ENCODE measurements at places on chromosomes 5 and 9. TPM values are rescaled to one million over a fixed set of nuclear protein-coding genes. Genes with fewer than 3 reads are reported as not detected.

Gene TAF11L10
- total RNA-seq, result not detected

Gene ECSCR
- 281 TPM for total RNA-seq

Gene APBA1
- total RNA-seq, result 33.0 TPM

Gene INSYN2B
- total RNA-seq, result 0.81 TPM

Gene PDE6A
- total RNA-seq, result 0.06 TPM

Gene FSD1L
- 2.1 TPM for total RNA-seq

Gene ADRA1B
- total RNA-seq, result under 0.01 TPM

Gene SPATA31A3
- total RNA-seq, result not detected

Gene FAM240B
- total RNA-seq, result not detected

Gene HTR1A
- not detected for total RNA-seq

Gene C1QTNF2
- total RNA-seq, result not detected

Gene FBP1
- 0.57 TPM for total RNA-seq

Gene RASA1
- total RNA-seq, result 27.2 TPM

Gene TIMD4
- not detected for total RNA-seq

Gene C5orf58
- total RNA-seq, result not detected

Gene GABRA1
- not detected for total RNA-seq

Gene RICTOR
- total RNA-seq, result 26.9 TPM

Gene PCDHGB6
- total RNA-seq, result 1.6 TPM

Gene CSF1R
- total RNA-seq, result not detected

Gene KIF4B
- 0.38 TPM for total RNA-seq

Gene DOK3
- total RNA-seq, result 3.4 TPM

Data from bladder microvascular endothelial cell (primary cell).